Activated CD4-positive, alpha-beta T cell treated with anti-CD3 and anti-CD28 coated beads, Interleukin-2, amount 50 U/mL, for 1 hour (primary cell): ENCODE measurements at places on chromosomes 11 and 22.

DNA sequence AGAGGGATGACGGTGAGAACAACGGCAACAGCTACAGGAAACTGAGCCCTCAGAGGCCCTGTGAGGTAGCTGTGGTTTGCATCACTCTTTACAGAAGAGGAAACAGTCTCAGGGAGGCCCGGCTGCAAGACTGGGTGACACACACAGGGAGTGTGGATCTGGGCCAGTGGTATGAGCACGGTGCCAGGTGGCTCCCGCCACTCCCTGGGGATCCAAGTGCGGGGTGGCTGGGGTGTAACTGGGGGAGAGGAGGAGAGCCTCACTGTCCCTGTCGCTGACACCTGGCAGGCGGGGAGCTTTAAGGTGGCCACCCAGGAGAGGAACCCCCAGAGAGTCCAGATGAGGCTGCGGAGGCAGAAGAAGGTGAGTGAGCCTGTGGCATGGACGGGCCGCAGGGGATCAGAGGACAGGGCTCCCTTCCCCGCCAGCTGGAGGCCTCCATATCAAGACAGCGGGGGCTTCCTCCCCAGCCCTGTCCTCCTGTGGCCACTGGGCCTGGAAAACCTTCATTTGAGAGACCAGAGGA, 5.6 kb downstream of the RGL4 start:
- peak; percentile 75 for DNase-seq

DNA sequence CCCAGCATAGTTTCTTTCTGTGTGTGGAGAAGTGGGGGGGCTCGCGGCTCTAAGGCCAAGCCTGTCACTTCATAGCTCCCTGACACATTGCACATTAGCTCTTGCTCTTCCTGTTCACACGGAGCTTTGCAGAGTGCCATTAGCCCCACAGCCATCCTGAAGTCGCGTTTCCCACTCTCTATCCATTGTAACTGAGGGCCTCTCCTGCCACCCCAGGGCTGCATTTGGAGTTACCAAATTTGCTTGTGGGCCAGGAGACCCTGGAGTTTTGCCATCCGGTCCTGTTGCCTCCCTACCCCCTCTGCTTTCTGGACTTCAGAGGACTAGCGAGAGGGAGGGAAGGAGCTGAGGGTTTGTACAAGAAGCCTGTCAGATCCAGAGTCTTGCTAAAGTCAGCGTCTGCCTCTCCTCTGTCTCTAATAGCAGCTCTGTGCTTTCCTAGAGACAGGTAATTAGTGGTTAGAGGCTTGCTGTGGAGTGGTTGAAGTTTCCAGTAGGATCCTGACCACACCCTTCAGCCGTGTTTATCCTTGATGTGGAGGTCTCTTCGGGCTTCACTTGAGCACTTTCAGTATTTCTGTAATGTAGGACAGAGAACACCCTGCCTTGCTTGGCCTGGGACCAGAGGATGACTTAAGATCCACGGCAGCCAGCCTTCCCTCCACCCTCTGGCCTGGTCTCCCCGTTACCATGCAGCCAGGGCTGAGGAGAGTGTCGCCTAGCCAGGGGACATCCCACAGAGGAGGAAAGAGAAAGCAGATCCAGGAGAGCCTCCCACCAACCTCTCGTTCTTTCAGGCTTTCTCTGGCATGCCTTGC, 14.1 kb downstream of the DCPS start:
- no peak for DNase-seq

GRCh38 chr22:23752090-23752691, 1.3 kb upstream of the ZNF70 start:
- DNase-seq = no peak

DNA sequence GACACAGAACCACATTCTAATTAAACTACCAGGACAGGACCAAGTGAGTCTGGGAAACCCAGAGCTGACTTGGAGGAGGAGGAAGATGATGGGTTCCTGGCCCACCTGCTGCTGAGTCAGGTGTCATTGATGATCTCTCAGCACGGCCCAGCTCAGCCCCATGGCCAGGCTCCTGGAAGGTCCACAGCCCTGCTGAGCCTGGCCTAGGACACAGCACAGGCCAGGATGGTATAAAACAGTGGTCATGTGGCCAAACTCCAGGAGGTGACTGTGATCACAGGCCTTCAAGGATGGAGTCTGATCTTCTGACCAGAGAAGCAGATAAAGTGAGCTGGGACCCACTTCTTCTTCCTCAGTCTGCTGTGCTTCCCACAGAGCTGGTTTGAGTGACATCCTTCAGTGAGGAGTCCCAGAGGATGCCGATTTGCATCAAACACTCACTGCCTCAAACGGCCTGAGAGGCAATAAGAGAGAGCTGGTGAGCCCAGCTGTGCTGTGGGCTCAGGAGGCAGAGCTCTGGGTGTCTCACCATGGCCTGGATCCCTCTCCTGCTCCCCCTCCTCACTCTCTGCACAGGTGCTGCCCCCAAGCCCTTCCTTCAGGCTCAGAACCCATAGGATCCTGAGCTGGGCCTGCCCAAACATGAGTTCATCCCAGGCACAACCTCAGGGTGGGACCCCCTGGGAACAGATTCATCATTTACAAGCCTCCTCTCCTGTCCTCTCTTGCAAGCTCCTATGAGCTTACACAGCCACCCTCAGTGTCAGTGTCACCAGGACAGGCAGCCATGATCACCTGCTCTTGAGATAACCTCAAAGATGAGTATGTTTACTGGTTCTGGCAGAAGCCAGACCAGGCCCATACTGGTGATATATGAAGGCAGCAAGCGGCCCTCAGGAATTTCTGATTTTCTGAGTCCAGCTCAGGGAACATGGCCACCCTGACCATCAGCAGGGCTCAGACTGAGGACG, 37.7 kb upstream of the IGLL5 start:
- DNase-seq = no peak

GRCh38 chr11:91163619-91164451, 941.0 kb upstream of the CHORDC1 start:
- DNase-seq = no peak

GRCh38 chr11:12842933-12843636, 166.0 kb upstream of the RASSF10 start:
- DNase-seq = no peak

- no peak for DNase-seq
Measured at GRCh38 chr11:45752106-45752505, 52.8 kb upstream of the SLC35C1 start.

- DNase-seq = peak; percentile 81
Measured at GRCh38 chr11:59142530-59143507, at the start of gene FAM111A. Gene FAM111A (plus strand): TSS chr11:59142856. CDS start chr11:59148873, 6,017 bp downstream.

DNA sequence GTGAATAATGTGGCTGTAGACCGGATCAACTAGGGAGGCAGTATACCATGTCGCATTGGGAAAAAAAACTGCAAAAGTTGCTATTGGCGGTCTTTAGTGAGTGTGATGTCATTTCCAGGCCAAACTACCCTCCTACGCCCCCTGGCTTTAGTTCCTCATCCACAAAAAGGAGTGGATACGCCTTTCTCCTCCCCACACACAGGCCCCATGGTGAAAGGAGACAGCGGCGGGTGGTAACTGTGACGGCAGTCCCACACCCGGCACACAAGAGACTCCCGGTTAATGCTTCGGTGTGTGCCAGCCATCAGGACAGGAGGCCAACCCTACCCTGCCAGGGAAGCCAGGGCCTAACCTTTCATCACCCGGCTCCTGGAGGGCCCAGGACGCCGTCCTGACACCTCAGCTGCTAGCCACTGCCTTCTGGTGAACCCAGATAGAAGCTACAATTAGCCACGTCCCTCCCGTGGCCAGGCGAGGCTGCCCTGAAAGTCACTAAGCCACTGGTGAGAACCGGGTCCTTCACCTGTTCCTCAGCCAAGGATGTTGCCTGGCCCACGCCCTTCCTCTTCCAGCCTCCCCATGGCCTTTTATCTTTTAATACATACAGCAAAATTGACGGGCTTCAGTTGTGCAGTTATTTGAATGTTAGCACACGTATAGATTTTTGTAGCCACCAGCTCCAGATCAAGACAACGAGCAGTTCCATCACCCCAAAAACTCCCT, 10.8 kb downstream of the TP53I11 start:
- DNase-seq = no peak

GRCh38 chr22:29625090-29625825, 21.8 kb downstream of the NF2 start:
- peak; percentile 41 for DNase-seq

GRCh38 chr11:35761899-35762298, 99.3 kb downstream of the TRIM44 start:
- DNase-seq = no peak

- DNase-seq = no peak
Measured at GRCh38 chr22:19870153-19871022, 15.7 kb upstream of the GNB1L start.

DNA sequence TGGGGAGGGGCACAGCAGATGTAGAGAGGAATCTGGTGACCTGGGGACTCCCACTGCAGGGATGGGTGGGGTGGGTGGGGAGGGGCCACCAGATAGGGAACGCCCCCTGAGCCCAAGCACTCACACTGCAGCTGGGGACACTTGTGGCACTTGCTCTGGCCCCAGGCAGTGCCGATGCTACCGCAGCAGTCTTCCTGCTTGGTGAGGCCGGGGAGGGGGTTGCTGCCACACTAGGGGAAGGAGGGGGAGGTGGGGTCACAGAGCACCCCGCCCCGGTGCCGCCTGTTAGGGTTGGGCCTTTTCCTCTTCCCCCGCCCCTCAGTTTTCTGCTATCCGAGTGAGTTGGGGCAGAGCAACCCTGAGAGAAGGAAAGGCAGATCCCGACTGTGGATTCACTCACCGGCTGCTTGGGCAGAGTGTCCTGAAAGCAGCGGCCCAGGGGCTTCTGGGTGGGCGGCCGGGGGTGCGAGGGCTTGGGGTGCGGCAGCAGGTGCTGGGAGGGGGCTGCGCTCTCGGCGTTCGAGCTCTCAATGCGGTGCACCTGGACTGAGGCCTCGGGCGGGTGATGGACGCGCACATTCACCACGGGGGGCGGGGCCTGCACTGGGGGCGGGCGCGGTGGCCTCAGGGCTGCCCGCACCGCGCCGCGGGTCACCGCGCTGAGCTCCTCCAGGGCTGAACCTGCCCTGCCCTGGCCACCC, 4.7 kb downstream of the LTBP3 start:
- peak; percentile 74 for DNase-seq

GRCh38 chr11:60916669-60917206, 2.8 kb downstream of the TMEM109 start:
- no peak for DNase-seq

DNA sequence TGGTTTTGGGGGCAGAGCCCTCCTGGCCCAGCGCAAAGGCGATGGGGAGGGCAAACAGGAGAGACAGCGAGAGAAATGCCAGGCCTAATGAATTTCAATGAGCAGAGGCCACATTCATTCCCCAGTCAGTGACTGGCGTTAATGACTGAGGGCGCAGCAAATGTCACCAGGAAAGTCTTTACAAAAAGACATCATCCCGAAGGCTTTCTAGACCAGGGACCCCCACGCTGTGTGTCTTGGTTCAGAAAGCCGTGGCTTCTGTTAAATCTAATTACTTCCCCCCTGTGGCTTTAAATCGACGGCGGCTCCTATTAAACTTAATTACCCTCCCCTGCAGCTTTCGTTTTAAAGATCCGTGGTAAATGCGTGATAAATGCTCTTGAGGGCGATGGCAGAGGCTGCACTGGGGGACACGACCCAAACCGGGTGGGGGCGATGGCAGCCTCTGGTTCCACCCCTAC, 1.6 kb upstream of the FGF19 start:
- no peak for DNase-seq

DNA sequence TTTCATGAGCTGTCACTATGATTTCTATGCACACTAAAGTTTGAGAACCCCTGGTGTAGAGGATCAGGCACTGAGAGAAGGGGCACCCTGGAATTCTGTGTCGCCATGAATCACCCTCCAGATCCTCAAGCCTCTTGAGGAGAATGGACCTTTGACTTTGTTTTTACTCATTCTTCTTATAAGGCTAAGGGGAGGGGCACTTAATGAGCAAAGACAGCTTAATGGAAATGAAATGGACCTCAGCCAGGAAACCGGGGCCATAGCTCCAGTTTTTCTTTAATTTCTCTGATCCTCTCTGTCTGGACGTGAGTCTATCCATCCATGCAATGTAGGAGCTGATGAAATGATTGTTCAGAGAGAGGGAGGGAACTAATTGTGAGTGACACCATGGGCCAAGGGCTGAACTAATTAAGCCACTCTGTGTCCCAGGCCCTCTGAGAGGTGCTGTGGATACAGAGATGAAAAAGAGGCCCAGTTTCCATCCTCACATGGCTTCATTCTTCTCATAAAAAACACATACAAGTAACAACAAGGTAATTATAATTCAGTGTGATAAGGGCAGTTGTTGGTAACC, 32.8 kb downstream of the OR2AT4 start:
- DNase-seq = no peak

GRCh38 chr11:76073724-76074123, 132.6 kb downstream of the WNT11 start:
- DNase-seq = no peak

DNA sequence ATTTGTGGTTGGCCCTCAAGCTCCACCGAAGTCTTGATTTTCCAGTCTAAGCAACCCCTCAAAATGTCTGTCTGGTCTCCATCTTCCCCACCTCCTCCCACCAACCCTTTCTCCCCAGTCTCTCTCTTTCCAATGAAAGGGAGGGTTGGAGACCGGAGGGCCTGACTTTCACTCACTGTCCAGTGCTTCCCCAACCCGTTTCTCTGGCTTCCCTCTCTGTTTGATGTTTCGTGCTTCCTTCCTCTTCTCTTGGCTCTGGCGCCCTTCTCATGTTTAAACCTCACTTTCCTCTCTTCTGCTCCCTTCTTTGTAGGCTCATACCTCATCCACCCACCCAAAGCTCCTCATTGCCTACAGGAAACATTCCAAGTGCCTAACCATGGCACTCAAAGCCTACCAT, 11.1 kb upstream of the VPS37C start:
- DNase-seq = no peak

DNA sequence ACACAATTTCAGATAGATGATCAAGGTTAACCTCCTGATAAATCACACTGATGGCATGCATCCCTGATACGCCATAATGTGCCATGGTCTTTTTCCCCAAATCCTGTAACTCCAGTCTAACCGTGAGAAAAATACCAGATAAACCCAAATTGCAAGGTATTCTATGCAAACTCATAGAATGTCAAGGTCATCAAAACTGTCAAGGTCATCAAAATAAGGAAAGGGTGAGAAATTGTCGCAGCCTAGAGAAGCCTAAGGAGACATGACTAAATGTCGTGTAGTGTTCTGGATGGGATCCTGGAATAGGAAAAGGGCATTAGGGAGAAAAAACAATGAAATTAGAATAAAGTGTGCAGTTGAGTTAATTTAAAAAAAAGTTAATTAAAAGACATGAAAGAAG, 4.7 kb downstream of the TTC12 start:
- DNase-seq = no peak

- no peak for DNase-seq
Measured at GRCh38 chr22:19845054-19845722, 9.5 kb downstream of the GNB1L start.

DNA sequence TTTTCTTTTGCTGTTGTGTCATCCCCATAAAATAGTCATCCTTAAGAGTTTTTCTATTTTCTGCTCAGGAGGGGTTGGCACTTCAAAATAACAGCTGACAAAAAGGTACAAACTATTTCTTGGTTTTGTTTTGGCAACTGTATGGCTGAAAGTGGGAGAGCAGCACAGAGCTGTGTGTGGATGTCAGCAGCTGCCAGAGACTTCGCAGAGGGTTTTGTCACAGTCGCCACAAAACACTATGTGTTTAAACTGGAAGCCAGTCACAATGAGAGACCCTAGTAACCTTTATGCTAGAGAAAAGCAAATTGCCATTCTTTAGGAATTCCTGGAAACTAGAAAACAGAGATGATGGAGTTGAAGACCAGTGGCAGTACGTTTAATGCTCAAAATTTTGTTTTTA, 189.6 kb upstream of the CCDC90B start:
- no peak for DNase-seq
